Naive thymus-derived CD4-positive, alpha-beta T cell (primary cell): ENCODE measurements at places on chromosomes 2 and 18.

GRCh38 chr2:120995152-120995551 lies 259.5 kb downstream of the GLI2 start:
- no peak for DNase-seq
- no peaks in the 10 kb centered on the region for H3K36me3 ChIP-seq
- no peaks in the 10 kb centered on the region for H3K27me3 ChIP-seq
- no peak overlapping the region for H3K27ac ChIP-seq

- no peaks in the 10 kb centered on the region for H3K4me1 ChIP-seq
- DNase-seq = no peak
- H3K4me3 ChIP-seq = no peak overlapping the region
- H3K27me3 ChIP-seq = no peaks in the 10 kb centered on the region
- H3K36me3 ChIP-seq = no peaks in the 10 kb centered on the region
- no peak overlapping the region for H3K27ac ChIP-seq
Measured at GRCh38 chr18:31099450-31100230, 2.6 kb downstream of the DSC2 start.

DNA sequence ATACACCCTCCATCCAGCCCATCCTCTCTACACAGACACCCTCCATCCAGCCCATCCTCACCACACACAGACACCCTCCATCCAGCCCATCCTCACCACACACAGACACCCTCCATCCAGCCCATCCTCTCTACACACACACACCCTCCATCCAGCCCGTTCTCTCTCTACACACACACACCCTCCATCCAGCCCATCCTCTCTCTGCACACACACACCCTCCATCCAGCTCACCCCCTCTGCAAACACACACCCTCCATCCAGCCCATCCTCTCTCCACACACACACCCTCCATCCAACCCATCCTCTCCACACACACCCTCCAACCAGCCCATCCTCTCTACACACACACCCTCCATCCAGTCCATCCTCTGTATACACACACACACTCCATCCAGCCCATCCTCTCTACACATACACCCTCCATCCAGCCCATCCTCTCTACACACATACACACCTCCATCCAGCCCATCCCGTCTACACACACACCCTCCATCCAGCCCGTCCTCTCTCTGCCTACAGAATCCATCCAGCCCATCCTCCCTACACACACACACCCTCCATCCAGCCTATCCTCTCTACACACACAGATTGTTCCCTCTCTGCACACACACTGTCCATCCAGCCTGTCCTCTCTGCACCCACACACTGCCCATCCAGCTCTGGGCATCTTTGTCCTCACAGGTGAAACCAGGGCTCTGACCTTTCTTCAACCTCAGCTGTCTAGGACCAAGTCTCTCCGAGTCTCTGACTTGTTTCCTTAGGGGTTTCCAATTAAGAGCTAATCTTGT lies 81.2 kb downstream of the EIPR1 start:
- H3K36me3 ChIP-seq = peaks cover 5% of the 10 kb centered on the region
- H3K27ac ChIP-seq = no peak overlapping the region
- no peak for DNase-seq
- no peak overlapping the region for H3K4me3 ChIP-seq

DNA sequence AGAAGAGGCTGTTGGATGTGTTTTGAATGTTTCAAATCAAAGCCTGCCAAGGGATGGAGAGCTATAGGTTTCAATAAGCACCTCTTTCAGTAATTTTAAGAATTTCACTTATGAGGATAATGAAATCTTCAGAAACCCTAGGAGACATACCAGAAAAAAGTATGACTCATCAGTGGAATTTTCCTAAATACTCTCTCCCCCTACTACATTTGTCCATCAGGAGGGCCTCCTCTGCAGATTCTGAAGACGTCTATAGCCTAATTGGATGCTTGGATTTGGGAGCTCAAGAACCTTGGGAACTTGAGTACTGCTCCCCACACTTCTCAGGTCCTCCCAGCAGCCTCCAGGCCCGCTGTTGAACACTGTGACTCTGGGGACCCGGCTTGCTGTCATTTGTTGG lies 374.3 kb downstream of the SLC4A3 start:
- H3K27me3 ChIP-seq = no peaks in the 10 kb centered on the region
- H3K36me3 ChIP-seq = no peaks in the 10 kb centered on the region
- DNase-seq = no peak
- no peaks in the 10 kb centered on the region for H3K4me1 ChIP-seq
- no peak overlapping the region for H3K27ac ChIP-seq
- no peak overlapping the region for H3K4me3 ChIP-seq

DNA sequence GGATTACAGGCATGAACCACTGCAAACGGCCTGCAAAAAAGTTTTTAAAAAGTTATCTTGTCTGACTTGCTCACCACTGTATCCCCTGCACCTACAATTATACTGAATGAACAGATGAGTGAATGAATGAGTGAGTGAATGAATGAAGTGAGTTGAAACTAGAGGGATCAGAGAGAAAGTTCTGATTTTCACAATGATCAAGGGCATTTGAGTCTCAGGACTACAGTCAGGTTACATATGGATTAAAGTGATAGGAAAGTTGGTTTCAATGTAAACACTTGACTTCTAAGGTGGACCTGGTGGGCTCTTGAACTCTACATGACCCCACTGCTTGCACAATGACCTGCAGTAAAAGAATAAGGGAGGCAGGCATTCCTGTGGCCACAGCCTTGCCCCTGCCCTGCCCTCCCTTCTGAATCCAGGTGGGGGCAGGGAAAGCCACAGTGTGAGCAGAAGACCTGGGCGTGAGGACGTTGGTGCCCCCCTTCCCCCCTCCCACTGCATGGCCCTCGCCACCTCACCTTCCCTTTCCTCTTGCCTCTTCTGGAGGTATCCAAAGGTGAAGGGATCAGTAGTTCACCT lies 10.7 kb downstream of the C2orf80 start:
- no peaks in the 10 kb centered on the region for H3K27me3 ChIP-seq
- no peak for DNase-seq
- no peaks in the 10 kb centered on the region for H3K4me1 ChIP-seq

DNA sequence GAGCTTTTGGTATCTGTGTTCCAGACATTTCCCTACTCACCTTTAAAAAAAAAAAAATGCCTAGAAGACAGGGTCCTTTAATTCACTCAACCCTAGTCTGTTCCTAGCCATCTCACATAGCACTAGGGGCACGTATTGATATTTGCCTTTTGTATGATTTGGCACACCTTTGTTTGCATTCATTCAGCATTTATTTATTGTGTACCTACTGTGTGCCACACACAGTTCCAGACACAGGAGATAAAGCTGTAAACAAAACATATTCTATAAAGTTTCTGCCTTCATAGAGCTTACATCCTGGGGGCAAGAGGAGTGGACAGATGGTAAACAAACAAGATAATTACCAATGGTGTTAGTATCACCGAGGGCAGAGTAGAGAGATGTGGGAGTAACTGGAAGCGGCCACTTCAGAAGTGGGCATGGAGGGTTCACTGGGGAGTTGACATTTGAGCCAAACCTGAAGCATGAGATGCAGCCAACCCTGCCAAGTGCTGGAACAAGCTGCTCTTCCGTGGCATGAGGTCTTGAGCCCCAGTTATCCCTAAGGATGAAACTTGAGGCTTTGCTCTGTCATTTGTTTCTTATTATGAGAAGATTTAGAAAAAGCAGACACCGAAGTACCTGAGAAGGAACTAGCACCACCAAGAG lies 18.2 kb downstream of the MAPRE2 start:
- H3K36me3 ChIP-seq = no peaks in the 10 kb centered on the region
- DNase-seq = no peak
- H3K4me1 ChIP-seq = no peaks in the 10 kb centered on the region
- no peaks in the 10 kb centered on the region for H3K27me3 ChIP-seq
- no peak overlapping the region for H3K27ac ChIP-seq

DNA sequence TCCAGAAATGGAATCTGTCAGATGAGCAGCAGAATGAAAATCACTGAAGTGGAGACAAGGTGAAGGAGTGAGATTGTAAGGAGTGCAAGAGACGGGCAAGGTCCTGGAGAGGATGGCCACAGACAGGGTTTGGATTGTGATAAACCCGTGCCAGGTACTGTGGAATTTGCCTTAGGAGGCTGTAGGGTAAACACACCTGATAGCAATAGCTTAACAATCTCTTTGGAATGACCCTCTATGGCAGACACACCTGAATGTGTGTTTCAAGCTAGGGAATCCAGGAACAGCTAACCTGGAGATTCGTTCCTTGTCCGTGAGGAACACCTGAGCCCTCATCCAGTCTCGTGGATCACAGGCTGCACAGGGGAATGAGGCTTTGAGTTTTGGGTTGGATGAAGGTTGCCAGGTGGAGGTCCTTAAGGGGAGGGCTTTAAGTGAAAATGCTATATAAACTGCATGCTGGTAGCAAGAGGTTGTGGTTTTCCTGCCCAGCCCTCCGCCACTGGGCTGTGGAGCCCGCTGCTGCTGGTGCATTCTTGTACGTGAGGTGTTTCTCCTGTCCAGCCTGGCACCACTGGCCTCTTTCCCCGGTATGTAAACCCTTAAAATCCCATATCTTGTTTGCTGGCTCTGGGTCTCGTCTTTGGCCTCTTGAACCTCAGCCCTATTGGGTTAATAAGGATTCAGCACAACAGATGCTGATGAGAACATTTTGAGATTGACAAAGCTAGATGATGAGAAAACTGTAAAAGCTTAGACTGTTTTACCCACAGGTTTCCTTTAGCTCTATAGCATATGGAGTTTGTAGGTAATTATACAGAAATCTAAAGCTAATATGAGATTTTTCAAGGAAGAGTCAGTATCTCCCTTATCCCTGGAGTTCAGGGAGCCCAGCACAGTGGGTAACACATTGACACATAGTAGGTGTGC lies 117.9 kb downstream of the ARHGAP15 start:
- DNase-seq = no peak
- peaks cover 22% of the 10 kb centered on the region for H3K4me1 ChIP-seq
- peak overlapping the region; percentile 53 for H3K27ac ChIP-seq
- peaks cover 7% of the 10 kb centered on the region for H3K36me3 ChIP-seq

DNA sequence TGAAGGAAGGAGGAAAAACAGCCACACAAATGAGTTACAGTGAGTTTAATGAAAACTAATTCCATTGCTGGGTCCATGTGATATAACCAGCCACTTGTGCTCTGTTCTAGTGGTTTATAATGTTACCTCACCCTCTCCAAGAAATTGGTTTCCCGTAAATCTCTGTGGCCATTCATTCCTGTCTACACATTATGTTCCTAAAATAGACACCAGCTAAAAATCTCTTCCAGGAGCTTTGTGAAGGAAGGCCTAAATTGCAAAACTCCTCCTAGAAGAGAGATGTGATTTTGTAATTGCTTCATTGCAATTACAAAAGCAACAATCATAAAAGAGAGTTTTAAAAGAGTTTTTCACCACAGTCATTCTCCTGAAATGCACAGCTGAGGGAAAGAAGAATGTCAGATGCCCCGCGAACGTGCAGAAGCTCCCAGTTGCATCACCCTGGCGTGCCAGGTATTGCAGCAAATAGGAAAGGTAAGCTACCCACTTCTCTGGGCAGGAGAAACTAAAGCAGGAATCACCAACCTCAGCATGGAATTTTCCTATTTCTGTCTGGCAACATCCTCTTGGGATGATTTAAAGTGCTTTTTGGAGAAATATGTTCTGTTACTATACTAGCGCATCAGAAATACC lies 1.7 kb downstream of the SCN1A start:
- no peaks in the 10 kb centered on the region for H3K4me1 ChIP-seq
- no peak overlapping the region for H3K27ac ChIP-seq
- no peak overlapping the region for H3K4me3 ChIP-seq
- no peaks in the 10 kb centered on the region for H3K27me3 ChIP-seq

GRCh38 chr18:50578651-50579050 lies 18.8 kb downstream of the MAPK4 start:
- no peaks in the 10 kb centered on the region for H3K27me3 ChIP-seq
- H3K4me1 ChIP-seq = no peaks in the 10 kb centered on the region
- no peaks in the 10 kb centered on the region for H3K36me3 ChIP-seq
- no peak for DNase-seq

DNA sequence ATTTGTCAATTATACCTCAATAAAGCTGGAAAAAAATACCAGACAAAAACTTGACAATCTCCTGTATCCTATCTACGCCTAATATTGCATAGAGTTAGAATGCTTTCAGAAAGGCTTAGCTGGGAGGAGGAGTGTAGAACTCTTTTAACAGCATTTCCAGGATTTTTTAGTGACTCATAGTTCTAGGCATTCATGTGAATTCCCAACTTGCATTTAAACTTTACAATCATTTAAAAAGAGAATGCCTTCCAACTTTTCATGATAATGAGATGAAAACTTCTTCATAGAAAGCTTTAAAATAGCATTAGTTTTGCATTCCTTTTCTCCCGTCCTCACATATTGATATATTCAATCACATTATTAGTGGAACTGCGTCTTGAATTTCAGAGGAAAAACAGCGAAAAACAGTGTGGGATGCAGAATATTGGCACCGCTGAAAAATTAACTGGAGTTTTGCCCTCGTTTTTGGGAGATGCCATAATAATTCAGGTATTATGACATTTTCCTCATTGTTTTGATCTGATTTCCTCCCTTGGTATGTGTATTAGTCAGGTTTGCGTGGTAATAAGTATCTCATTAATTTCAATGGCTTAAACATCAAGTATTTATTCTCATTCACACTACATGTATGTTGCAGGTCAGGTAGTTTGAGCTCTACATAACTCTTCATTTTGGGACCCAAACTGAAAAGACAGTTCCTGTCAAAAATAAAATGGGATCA lies 293.2 kb upstream of the FIGN start:
- no peak overlapping the region for H3K4me3 ChIP-seq
- no peak for DNase-seq
- H3K27ac ChIP-seq = no peak overlapping the region
- no peaks in the 10 kb centered on the region for H3K4me1 ChIP-seq
- no peaks in the 10 kb centered on the region for H3K27me3 ChIP-seq

DNA sequence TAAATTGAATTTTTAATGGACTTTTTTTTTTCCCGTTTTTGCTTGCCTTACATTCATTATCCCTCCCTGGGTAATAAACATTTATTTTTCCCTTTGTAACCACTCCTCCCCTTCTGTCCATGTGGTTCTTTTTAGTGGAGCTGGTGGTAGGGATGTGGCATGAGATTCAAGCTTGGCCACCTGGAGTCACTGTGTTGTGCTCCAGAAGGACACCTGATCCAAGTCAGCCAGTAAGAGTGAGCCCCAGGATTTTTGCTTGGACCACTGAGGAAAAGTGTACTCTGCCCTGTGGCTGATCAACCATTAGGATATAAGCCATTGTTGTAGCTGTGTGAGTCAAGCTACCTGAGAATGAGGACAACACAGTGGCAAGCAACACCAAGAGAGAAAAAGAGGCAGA lies 11.1 kb upstream of the ACTR3 start:
- no peak overlapping the region for H3K27ac ChIP-seq
- H3K27me3 ChIP-seq = no peaks in the 10 kb centered on the region
- H3K4me3 ChIP-seq = no peak overlapping the region
- DNase-seq = no peak

GRCh38 chr2:121085801-121086200 lies 199.2 kb downstream of the TFCP2L1 start:
- no peaks in the 10 kb centered on the region for H3K36me3 ChIP-seq
- no peak overlapping the region for H3K4me3 ChIP-seq
- no peak overlapping the region for H3K27ac ChIP-seq
- no peak for DNase-seq
- H3K4me1 ChIP-seq = no peaks in the 10 kb centered on the region

GRCh38 chr2:233165895-233166661 lies 85.4 kb upstream of the ATG16L1 start:
- H3K4me1 ChIP-seq = no peaks in the 10 kb centered on the region
- H3K4me3 ChIP-seq = no peak overlapping the region
- peaks cover 17% of the 10 kb centered on the region for H3K36me3 ChIP-seq
